ENCODE measurements at places on chromosomes 7 and 10.

DNA sequence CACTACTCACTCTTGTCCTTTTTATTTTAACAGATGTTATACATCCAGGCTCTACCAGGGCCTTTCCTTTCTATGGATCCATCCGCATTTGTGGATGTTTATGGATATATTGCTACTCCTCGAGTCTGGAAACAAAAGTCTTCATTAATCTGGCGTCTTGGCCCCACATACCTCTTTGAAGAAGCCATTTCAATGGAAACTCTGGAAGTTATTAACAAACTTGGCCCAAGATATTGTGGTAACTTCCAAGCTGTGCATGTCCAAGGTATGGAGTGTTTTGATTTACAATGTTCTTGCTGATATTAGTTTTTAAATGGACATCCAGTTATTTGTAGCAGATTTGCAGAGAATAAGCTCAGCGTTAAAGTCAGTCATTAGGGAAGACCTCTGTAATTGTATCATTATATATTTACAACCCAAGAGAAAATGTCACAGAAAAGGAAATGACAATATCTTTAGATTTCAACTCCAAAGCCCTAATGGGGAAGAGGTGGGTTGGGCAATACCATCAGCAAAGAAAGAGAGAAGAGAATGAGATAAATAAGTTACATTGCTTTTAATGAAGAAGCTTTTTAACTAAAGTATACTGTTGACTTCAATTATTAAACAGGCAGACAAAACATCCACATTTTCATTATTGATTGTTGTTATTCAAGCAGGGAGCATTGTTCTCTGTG lies 102.1 kb downstream of the WDFY4 start:
- no peak for DNase-seq

DNA sequence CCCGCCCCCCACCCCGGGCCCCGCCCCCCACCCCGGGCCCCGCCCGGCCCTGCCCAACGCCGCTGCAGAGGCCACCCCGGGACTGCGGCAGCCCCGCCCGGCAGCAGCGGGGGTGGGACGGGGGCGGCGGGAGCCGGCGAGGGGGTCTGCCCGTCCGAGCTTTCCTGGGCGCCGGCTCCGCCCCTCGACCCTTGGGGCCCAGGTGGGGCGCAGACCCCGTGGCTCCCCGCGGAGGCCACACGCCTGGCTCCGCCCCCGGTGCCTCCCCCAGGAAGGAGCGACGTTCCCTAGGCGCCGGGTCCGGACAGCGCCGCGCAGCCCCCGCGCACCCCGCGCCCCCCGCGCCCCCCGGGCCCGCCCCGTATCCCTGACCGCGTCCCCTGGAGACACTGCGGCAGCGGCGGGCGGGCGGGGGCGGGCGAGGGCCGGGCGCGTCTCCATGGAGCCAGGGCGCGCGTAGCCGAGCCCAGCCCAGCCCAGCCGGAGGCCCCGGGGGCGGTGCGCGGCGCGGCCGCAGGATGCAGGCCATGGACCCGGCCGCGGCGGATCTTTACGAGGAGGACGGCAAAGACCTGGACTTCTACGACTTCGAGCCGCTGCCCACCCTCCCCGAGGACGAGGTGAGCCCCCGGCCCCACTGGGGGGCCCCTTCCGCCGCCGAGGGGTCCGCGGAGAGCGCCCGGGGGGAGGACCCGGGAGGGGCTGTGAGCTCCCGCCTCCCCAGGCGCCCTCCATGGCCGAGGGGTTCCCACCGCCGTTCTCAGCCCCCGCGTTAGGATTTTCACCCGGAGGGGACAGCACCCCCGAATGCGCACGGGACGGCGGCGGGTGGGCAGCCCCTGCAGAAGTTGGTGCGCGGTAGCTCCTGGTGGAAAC lies at the start of gene KNDC1:
Gene KNDC1 (plus strand): TSS at position 270 of the 876 bp plus-strand sequence. CDS start 249 bp downstream, at position 519.
- DNase-seq, result peak; percentile 65

- DNase-seq, result no peak
Measured at GRCh38 chr7:47501406-47501805, 80.5 kb downstream of the TNS3 start.

- no peak for DNase-seq
Measured at GRCh38 chr10:32909456-32909855, 48.6 kb downstream of the ITGB1 start.

Data from activated naive CD4-positive, alpha-beta T cell treated with anti-CD3 and anti-CD28 coated beads, Interleukin-2, amount 10 ng/mL, durations not matched to agents 7 days and 5 days (primary cell).